Activated naive CD4-positive, alpha-beta T cell treated with Interleukin-2 at 50 U/mL for 16 hours (primary cell): ENCODE measurements at places on chromosomes 6 and 20.

- no peak for DNase-seq
Measured at GRCh38 chr6:106084989-106085691, 996 bp upstream of the PRDM1 start.

- DNase-seq = no peak
Measured at GRCh38 chr20:13243826-13244376, 22.8 kb downstream of the ISM1 start.

DNA sequence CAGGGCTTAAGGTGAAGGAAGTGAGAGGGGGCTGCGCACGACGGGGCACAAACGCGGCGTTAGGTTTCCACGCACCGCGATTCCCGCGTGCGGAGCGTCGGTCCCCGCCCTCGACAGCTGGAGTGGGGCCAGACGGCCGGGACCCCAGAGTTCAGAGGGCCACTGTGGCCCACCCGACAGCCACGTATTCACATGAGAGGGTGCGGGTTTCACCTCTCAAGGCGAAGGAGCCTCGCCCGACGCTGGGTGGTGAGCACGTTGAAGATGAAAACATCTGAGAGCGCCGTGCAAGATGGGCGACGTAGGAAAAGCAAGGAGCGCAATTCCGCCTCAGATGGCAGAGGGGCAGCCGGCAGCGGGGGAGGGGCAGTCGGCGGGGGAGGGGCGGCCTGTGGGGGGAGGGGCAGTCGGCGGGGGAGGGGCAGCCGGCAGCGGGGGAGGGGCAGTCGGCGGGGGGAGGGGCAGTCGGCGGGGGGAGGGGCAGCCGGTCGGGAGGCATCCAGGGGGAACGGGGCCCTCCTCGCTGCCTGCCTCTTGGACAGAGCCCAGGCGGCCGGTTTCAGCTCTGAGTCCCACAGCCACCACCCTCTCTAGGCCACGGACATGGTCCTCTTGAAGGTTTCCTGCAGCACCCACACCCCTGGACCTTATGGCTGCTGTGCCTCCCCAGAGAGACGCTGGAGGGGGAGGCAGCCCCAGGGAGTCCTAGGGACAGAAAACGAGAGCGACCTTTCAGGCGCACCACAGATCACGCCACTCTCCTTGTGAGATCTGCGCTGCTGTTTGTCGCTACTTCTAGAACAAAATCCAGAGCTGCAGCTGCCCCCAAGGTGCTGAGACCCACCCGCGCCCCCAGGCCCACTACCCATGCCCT is 113.7 kb downstream of the DLL1 start:
- no peak for DNase-seq

- peak; percentile 8 for DNase-seq
Measured at GRCh38 chr20:19628570-19629134, 129.4 kb upstream of the RIN2 start.
